ENCODE measurements at places on chromosomes 7 and 10.

GRCh38 chr7:5432691-5433090, 9.1 kb upstream of the TNRC18 start:
- no peak for DNase-seq

DNA sequence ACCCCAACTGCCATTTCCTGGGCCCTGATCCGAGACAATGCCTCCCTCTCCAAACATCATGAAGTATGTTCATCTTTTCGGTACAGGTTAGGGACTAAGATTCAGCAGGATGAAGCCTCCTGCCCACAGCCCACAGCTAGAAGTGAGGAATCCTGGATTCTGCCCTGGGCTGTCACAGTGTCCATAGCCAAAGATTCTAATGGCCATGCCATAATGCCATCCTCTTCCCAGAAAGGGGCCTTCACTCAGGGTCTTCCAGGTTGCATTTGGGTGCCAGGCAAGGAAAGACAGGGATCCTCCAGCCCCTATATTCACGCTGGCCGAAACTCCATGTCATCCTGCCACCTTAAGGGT, 15.7 kb upstream of the ZMIZ1 start:
- no peak for DNase-seq

- no peak for DNase-seq
Observed at GRCh38 chr7:152145853-152146466, 120.5 kb downstream of the GALNT11 start.

DNA sequence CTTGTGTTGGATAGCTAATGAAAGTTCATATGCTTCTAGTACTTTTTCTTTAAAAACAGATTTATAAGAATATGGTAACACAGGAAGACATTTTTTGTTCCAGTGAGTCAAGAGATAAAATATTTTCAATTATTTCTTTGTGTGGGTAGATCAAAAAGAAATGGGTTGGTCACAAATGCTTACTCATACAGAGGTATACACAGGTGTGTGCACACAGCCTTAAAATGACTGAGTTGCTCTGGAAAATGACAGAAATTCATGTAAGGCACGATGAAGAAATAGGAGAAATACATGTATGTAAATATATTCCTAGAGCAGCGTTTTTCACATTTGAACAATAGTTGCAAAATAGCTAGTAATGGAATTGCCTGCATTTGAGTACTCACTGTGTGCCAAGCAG, 66.0 kb downstream of the ST7 start:
- no peak for DNase-seq

DNA sequence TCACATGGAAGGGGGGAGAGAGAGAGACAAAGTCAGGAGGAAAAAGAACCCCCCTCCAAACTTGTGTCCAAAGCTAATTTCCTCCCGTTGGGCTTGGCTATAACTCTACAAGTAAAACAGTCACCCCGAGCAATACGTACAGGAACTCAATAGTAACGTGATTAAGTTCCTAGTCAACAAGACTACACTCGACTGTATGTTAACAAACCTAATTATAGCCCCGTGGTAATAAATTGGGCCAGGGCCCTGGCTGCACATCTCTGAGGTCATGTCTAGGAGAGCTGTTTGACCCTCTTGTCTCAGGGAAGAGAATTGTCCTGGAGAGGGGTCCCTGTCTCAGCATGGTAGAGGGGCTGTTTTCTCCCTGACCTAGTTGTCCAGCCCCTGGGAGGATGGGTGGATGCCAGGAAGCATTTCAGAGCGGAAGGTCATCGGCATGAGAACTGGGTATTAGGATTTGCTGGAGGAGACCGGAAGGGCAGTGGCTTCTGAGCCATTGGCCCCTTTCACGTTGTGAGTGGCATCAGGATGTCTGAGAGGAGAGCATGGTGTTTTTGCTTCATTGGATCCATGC, 60.2 kb upstream of the COMTD1 start:
- DNase-seq, result no peak

DNA sequence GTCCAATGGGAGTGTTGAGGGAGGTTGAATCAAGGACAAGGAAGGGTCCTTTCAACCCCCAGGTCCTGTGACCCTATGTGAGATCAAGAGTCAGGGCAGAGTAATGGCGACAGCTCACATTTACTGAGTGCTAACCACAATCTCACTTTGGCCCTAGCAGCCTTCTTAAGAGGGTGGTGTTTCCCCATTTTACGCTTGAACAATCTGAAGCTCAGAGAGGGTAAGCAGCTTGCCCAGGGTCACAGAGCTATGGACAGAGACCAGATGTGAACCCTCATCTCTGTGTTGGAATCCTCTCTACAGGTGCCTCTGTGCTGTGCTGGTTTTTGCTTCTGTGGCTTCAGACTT, 102.0 kb downstream of the GRK5 start:
- DNase-seq, result no peak

Data from bone marrow (tissue), 2 donors.